ENCODE measurements at places on chromosomes 3 and 15. TPM values are rescaled to one million over a fixed set of nuclear protein-coding genes. Genes with fewer than 3 reads are reported as not detected.

- no peak for DNase-seq
Measured at GRCh38 chr3:176378789-176379188, 818.5 kb downstream of the TBL1XR1 start.

- no peak for DNase-seq
Measured at GRCh38 chr3:159458982-159459381, 529.7 kb upstream of the IL12A start.

DNA sequence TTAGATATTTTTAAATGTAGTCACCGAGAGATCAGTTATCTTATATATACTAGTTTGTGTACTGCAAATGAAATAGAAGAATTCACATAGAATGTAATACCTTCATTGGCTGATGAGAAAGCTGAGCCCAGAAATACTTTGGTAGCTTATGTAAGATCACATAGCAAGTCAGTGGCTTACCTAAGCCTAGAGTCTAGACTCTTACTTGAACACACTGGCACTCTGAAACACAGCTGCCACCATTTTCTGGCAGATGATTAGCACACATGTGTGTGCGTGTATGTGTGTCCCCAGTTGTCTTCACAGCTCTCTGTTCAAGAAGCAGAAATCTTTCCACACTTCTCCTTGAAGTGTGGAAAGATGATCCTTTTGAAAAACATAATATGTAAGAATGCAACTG is 124.3 kb downstream of the NEO1 start:
- no peak for DNase-seq

DNA sequence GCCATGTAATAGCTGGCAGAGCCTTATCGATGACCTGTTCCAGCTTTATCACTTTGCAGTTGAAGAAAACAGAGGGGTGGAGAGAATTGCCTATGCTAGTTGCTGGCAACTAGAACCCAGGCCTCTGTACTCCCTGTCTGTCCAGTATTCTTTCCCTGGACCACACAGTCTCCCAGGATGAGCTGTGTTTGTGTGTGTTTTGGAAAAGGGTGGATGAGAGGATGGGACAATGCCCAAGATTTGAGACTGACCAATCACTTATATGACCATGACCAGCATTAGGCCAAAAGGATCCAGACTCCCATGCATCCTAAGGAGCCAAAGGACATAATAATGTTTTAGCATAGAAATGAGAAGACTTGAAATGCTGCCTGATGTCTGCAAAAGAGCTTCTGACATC is 102.6 kb downstream of the CD200R1L start:
- no peak for DNase-seq

DNA sequence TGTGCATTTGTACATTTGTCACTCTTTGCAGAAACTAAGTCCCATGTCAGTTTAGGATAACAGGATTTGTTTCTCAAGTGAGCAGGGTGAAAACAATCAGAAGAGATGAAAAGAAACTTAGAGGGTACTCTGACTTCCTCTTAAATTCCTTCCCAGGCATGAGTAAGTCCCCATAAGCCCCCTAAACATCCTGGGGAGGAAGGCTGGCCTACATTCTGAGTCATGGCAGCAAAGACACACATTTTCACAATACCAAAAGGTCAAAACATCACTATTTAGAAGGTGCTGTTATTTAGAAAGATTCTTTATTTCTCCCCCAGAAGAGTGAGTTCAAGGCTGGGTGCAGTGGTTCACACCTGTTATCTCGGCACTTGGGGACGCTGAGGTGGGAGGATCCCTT is 7.6 kb upstream of the FOXP1 start:
- no peak for DNase-seq

DNA sequence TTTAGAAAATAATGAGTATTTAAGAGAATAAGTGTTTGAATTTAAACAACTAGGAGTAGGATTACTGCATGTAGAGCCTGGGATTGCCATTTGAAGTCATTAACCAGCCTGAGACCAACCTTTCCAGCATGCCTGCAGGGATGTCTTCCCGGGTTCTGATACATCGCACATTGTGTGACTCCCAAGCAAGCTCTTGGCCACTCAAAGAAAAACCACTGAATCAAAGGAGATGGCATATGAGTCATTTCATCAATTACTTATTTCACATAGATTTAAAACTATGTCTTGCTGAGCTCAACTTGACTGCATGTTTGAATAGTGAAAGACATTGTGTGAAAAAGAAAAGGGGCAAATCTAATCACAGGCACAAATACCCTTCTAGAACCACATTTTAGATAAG is 15.0 kb upstream of the THBS1 start:
- no peak for DNase-seq

- no peak for DNase-seq
Measured at GRCh38 chr3:195732940-195733339, 12.2 kb downstream of the MUC20 start.

GRCh38 chr3:96986241-96986640 is 171.8 kb downstream of the EPHA6 start:
- no peak for DNase-seq

DNA sequence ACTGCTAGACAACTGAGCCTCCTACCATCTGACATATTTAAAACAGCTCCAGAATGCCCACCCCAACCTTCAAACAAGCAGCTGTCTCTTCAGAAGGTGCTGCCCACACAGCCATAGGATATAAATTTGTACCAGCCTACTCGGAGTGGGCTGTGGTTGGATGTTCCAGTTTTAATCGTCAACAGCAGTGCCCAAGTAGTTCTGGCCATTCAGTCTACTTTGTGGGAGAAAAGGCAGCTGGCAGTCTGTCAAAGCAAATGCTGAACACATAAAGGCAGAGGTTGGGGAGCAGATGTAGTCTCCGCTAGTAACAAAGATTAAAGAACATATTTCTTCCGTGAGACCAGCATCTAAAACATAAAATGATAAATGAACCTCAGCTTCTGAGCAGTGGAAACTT is 15.9 kb upstream of the ERC2 start:
- no peak for DNase-seq

- peak; percentile 34 for DNase-seq
Measured at GRCh38 chr15:74869726-74870407, 3.3 kb downstream of the SCAMP2 start.

DNA sequence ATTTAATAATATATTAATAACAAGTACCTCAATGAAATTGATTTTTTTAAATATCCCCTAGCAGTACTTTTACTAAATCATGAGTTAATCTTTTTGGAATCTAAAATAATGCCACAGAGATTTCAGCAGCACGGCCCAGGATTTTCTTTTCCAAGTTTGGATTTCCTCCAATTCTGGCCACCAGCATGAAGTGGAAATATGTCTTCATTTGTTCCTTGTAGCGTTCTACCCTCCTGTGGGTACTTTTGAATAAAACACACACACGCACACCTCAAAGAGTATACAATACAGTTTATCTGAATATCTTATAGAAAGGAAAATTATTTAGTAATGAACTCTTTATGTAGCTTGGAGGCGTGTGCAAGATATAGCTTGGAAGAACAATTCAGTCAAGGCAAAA is 125.1 kb upstream of the STT3B start:
- DNase-seq = no peak

DNA sequence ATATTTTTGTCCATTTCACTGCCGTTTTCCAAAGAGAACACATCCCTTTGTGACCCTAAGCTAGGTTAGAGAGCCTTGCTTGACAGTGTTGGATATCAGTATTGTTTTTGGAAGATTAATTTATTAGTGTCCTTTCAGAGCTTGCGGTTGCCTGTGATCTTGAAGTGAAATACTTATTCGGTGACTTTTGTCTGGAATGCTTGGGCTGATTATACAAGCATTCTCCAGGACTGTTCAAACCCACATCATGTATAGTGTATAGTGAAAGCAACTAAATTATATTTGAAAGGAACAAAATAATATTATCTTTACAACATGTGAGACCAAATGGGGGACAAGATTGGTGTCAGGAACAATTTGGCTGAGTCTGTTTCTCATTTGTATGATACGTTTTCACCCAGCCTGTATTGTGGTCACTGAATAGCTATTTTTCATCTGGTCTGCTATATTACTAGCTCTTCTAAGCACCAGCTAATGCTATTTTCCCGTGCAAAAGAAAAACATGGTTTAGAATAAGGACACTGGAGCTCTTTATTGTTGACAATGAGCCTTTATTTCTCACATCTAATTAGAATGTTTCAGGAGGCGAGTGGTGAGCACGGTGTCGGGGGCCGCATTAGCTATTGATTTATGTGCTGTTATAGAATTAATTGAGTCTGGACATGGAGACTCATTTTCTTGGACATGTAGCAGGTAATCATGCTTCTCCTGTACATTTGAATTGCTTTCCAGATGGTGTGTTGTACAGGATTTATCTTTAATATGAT is 158.1 kb downstream of the APBA2 start:
- no peak for DNase-seq

DNA sequence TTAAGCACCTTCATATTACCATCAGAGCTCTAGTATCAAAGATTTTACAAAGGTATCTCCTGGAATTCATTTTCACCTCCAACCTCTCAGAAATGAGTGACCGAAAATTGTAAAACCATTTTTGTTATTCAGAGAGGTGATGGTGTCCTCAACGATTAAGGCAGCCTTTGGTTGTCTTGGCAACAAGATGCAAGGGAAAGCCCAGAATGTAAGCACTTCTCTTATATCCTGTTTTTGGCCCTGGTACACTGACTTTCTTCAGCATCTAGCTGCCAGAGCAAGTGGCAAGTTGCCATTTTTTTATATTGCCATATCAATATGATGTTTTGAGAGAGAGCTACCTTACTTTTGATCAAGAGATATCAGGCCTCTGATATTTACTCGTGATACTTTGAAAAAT is 384.9 kb upstream of the NECTIN3 start:
- DNase-seq = no peak

- DNase-seq = no peak
Measured at GRCh38 chr3:59473636-59474035, 423.8 kb upstream of the CFAP20DC start.

DNA sequence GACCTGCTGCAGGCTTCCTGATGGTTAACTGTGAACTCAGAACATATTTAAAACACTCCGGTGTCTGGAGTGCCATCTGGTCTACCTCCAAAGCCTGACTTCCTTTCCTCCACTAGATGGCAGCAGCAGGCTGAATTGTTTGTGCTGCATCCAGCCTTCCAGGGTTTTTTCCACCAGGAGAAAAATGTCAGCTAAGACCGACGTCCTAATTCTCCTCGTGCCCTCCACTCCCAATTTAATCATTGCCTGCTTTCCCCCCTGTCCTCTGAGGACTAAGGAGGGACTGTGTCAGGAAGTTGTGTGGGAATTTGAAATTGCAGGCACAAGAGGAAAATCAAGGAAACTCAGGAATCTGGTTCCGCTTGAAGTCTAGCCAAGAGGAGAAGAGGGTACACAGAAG is 165.2 kb upstream of the UMPS start:
- DNase-seq = peak; percentile 76

GRCh38 chr3:37785736-37786135 is 75.9 kb upstream of the CTDSPL start:
- DNase-seq = no peak

- no peak for DNase-seq
Measured at GRCh38 chr15:54387799-54388198, 409.6 kb downstream of the UNC13C start.

GRCh38 chr15:82184355-82184754 is 78.2 kb downstream of the EFL1 start:
- no peak for DNase-seq

- no peak for DNase-seq
Measured at GRCh38 chr3:168782193-168782592, 686.5 kb upstream of the GOLIM4 start.

DNA sequence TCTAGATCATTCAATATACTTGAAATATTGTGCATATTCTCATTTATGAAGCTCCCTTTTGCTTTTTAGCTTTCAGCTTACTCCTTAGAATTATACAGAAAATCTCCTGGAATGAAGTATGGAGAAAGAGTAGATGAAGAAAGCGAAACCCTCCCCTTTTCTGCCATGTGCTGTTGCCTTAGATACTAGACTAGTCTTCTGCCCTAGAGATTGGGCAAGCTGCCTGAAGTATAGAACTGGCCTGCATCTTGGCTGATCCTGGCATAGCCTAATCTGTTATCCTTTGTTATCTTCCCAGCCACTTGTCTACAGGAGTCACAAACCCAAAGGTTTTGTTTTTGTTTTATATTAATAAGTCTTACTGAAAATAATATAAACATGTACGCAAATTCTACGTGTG is 138.8 kb downstream of the RBPMS2 start:
- no peak for DNase-seq

- DNase-seq = no peak
Measured at GRCh38 chr3:196365736-196366135, 27.5 kb upstream of the TM4SF19 start.

DNA sequence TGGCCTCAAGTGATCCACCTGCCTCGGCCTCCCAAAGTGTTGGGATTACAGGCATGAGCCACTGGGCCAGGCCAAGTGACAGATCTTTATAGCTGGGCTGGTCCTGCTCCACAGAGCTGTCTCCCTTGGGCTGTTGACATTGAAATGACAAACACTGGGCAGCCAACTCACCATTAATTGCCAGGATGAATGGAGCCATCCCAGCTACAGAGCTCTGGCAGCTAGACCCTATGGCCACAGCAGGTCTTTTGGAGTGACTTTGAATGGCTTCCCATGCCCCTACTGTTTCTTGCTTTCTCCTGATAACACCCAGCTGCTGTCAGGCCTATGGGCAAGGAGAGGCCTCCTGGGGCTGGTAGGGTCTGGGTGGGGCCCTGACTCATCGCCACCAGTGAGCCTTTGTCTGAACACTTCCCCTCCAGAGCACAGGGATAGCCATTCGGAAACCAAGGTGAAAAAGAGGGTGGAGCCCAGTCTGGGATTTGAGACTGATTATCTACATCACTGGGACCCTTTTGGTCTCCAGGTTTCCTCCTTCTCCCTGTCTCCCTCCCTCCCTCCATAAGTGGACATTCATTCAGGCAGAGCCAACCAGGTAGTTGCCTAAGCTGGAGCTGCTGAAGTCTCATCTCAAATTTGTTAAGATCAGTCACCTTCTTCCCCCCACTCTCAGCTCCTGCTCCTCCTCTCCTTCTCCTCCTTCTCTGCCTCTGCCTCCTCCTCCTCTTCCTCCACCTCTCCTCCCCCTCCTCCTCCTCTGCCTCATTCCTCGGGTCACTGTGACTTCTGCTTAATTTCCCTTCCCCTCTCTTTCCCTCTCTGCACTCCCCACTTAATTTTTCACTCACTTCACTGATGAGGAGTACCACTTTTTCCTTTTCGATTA is 34.0 kb downstream of the BHLHE40 start:
- no peak for DNase-seq

DNA sequence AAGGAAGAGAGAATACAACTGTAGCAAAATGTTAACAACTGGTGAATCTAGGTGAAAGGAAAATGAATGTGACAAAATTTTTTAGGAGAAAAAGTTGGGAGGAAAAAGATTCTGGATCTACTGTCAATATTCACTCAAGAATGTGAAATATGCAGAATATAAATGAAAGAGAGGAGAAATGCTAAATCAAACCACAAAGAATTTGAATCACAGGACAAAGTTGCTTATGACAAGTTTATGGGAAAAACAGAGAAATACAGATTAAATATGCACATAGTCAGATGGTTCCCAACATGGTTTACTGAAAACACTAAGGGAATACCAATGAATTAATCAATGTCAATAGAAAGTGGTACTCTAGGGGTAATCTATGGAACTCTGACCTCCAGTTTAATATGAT is 27.6 kb downstream of the C3orf33 start:
- no peak for DNase-seq

Gene LMAN1L
- not detected for total RNA-seq

Gene MYL3
- 1.8 TPM for total RNA-seq

Gene CLN6
- 34.3 TPM for total RNA-seq

Gene BOC
- total RNA-seq = 40.2 TPM

Gene PLXNA1
- 20.1 TPM for total RNA-seq

Gene GOLGA8T
- total RNA-seq = not detected

Gene FBXO40
- not detected for total RNA-seq

Gene KCNMB3
- 8.1 TPM for total RNA-seq

Gene CPA3
- 0.38 TPM for total RNA-seq

Gene SLC28A1
- not detected for total RNA-seq

Gene TMIE
- 1.3 TPM for total RNA-seq

Gene GPR149
- not detected for total RNA-seq

Gene GOLGA6L2
- total RNA-seq = not detected

Gene SKOR1
- 0.81 TPM for total RNA-seq
